ENCODE measurements at places on chromosomes 5 and 9.

- no peak for DNase-seq
These were observed 42.7 kb downstream of the NSD1 start for GRCh38 chr5:177176175-177176711.

DNA sequence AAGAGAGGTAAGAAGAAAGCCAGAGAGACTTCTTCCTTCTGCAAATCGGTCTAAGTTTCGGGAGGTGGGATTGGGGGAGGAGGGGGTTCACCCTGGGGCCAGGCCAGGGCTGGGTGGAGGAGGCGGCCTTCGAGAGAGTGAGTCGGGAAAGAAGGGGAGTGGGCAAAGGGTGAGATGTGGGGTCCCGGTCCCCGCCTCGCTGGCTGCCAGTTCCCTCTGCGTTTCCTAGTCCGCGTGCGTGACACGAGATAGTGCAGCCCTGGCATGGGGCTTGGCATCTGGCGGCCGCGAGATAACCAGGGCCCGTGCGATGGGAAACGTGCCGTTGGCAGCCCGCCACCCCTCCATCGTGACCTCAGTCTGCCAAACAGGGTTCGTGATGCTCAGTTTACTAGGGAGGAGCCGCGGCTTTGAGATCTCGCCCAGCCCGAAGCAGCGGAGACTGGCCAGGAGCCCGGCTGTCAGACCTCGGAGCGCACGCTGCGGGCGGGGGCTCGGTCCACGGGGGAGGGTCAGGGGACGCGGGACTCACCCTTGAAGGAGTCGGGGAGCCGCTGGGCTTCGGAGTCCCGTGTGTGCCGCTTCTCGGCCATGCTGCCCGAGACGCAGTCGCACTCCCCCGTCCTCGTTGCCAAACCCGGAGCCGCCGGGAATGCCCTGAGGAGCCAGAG lies at the start of gene STOM:
Gene STOM, minus strand, starts transcription at position 656 of the 671 bp plus-strand sequence. Its CDS starts 63 bp downstream, at position 593.
- DNase-seq = peak; percentile 88

- no peak for DNase-seq
These were observed 20.3 kb downstream of the C5orf63 start for GRCh38 chr5:127053049-127053448.

- DNase-seq = no peak
These were observed 8.3 kb downstream of the HSD17B3 start for GRCh38 chr9:96293498-96294158.

DNA sequence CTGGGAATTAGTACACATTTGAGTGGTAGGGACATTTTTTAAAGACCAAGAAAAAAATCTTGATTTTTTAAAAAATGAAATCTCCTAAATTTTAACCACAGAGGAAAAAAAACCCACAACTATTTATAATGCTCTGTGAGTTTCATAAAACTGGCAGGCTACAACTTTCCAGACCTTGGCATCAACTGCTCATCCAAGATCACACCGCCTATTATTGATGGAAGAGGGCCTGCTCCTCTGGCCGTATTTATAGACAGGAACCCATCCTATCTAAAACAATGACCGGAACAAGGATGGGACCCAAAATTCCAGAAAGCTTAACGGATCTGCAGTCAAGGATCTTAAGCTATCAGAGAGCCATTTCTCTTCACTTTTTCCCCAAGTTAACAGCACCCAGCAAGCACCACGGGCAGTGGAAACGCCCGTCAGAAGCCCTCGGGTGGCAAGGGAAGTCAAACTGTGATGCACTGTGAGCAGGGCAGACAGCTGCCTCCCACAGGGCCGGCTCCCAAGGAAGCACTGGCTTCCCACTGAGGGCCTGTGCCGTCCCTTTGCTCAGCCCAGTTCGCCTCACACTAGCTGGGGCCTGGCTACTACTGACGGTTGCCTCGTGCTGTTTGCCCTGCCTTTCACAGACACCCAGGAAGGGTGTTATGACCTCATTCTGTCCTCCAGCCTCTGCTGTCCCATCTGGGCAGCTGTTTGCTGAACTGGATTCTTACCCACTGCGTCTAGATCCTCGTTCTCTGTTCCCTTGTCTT lies 62.8 kb downstream of the CDC14B start:
- peak; percentile 52 for DNase-seq

DNA sequence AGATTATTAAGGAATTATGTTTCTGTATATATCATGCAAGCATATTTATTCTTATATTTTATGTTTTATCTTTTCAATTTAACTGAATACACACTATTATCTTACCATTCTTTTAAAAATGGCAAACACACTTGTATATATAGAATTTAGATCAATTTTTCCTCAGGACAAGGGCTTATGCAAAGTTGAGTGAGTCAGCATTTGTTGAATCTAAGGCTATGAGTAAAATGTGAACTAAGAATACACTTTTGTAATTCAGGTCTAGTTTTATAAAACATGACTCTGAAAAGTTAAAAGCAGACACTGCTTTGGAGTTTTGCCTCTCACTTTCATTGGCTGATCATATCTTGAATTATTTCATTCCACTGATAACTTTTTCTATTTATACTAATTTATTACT lies 127.8 kb downstream of the FOCAD start:
- no peak for DNase-seq

DNA sequence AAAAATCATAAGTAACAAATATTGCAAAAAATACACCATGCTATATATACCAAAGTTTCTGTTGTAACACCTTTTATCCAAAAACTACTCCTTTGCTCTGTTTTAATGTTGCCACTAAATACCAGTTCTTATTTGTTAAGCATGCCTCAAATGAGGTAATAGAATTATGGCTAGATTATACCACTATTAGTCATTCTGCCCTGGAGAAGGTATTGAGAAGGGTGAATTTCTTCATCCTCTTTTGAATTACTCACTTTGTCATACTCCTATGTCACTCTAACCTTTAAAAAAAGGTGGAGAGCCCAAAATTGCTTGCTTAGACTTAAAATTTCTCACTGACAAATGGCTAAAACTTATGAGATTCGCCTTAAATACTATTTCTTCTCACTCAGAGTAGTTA lies 750.9 kb downstream of the MAT2B start:
- no peak for DNase-seq

GRCh38 chr5:168654211-168654721 lies 75.1 kb upstream of the PANK3 start:
- DNase-seq = no peak

- DNase-seq = no peak
These were observed 80.3 kb downstream of the SLCO6A1 start for GRCh38 chr5:102418531-102418930.

- DNase-seq = no peak
These were observed 79.4 kb downstream of the PHF2 start for GRCh38 chr9:93655621-93656425.

GRCh38 chr9:122332083-122332482 lies 38.7 kb upstream of the PTGS1 start:
- DNase-seq = no peak

- peak; percentile 44 for DNase-seq
These were observed 896 bp downstream of the EBF1 start for GRCh38 chr5:159098603-159099436.

DNA sequence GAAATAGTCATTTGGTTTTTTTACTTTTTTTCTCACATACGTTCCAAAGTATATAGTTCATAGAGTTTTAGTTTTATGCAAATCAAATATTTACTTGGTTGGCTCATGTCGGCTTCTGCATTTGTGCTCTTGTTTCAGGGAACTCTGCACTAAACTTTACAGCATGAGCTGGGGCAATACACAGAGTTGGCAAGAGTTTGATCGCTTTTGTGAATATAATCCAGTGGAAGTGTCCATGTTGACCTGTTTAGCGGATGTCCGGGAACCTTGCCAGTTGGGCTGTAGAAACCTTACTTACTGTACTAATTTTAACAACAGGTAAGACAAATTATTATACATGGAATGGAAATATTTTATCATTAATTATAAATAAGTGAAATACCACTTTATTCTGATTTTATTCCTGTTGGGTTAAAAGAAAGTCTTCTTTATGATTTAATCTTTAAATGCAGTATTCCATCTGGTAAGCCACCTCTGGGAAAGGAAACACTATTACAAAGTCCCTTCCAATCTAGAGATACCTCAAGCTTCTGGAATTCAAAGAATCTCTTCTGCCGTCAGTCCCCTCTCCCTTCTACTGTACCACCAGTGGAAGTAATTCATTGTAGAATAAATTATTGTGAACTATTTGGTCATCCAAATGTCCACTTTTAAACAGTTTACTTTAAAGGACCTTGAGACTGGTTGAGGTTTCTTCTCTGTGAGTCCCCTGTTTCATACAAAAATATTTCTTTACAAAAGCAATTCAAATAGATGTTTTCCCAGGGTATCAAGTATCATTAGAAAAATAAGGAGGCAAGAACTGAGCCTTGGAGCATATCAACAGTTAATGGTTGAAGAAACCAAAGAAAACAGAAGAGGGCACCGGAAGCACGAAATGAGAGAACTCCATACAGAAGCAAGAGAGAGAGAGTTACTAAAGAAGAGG lies 45.2 kb upstream of the GLIPR2 start:
- DNase-seq = no peak

DNA sequence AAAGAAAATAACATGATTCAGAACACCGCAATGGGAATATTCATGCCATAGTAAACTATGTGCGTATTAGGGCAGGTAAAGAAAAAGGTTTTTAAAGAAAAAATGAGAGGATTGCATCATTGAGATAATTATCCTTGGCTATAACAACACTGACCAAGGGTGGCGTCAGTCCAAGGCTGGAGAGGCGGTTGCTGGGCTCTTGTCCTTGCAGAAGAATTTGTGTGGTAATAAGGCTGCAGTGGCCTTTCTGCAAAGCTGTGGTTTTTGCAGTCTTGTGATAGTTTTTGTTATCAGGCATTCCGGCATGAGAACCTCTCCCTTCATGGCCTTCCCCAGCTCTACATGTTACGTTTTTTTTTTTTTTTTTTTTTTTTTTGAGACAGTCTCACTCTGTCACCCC lies 14.0 kb downstream of the BOD1 start:
- no peak for DNase-seq
